ENCODE measurements at places on chromosomes 7 and 10.

DNA sequence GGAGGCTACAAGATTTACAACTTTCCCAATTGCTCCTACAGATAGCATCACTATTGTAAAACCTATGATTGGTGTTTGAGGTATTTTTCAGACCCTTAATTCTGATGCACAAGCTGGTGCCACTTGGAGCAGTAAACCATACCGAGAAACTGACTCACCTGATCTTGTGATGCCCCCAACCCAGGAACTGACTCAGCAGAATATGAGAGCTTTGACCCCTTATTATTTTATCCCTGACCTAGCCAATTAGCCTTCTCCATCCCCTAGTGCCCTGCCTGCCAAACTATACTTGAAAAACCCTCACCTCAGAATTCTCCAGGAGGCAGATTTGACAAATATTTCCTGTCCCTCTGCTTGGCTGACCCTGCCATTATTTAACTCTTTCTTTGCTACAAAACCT, 585.9 kb upstream of the GHITM start:
- DNase-seq, result no peak

DNA sequence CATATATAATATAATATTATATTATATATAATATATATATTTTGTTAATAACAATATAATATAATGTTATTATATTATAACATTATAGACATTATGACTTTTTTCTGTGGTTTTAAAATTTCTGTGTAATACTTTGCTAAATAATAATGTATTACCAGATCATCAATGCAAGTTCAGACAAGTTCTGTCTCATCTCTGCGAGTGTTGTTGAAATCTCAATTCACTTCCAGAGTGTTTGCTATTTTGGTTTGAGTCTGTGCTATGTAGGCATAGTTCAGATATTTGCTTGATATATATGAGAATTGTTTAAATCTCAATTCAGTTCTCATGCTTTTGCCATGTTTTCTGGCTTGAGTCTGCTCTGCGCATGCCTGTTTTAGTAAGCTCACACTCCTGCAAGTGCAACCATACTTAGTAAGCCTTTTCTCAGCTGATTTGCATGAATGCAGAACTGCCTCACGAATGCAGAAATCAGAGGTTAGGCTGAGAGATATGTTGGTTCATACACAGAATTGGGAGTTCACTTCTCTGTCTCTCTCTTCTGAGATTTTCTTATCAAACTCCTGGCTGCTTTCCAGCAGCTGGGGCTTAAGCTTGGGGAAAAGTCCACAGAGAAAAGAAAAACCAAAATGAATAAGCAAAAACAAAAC, 830.2 kb upstream of the SORCS1 start:
- DNase-seq, result no peak

DNA sequence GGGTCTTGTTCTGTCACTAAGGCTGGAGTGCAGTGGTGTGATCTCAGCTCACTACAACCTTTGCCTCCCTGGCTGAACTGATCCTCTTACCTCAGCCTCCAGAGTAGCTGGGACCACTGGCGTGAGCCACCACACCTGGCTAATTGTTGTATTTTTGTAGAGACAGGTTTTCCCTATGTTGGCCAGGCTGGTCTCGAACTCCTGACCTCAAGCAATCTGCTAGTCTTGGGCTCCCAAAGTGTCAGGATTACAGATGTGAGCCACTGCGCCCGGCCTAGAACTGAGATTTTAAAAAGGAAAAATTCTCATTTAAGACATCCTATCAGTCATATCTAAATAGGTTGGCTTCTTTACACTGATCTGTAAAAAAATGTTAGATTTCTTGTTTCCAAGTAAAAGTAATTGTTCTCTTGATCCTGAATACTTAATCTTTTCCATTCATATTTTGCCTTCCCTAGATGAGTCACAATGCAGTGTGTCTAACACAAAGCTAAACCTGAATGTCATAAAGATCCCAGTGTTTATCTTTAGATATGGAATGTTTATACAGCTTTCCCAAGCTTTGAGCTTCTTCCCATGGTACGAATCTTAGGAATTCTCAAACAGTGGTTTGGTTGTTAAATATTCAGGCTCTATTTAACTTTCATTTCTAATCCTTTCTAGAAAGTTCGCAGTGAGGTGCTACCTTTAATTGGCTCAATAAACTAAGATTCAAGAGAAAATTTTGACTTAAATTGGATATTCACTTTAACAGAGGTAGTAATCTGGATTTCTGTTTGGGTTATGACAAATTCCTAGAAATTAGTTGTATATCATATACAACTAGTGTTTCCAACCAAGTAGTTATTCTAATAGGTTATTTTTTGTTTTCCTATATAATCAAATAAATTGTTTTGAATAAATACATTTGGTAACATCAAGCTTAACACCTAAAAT, 12.1 kb upstream of the LAMB1 start:
- DNase-seq, result no peak

DNA sequence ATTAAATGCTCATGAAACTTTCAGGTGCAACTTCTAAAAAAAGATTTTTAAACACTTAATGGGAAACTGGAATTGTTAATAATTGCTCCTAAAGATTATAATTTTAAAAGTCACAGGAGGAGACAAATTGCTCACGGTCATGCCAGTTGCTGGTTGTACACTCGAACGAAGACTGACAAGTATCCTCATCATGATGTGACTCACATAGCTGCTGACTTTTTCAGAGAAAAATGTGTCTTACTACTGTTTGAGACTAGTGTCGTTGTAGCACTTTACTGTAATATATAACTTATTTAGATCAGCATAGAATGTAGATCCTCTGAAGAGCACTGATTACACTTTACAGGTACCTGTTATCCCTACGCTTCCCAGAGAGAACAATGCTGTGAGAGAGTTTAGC, 79.3 kb downstream of the ITGB8 start:
- no peak for DNase-seq

- DNase-seq, result no peak
Observed at GRCh38 chr10:70715853-70716795, 43.8 kb downstream of the ADAMTS14 start.

DNA sequence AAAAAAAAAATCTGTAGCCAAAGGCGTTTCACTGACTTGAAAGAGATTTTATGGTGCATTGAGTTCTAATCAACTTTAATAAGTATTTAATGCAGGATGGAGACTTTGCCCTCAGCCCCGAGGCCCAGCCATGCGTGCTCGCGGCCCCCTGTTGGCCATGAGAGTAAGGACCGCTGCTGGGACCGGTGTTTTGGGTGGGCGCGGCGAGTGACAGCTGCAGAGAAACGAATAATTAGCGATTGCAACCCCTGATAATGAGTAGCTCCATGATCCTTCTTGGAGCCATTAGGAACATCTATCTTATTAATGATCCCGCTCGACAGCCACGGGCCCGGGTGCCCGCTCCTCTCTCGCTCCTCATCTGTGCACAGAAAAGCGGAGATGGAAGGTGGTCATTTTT, 347.4 kb downstream of the RPS24 start:
- peak; percentile 71 for DNase-seq

- DNase-seq, result no peak
Observed at GRCh38 chr10:12501841-12502525, 152.6 kb downstream of the CAMK1D start.

DNA sequence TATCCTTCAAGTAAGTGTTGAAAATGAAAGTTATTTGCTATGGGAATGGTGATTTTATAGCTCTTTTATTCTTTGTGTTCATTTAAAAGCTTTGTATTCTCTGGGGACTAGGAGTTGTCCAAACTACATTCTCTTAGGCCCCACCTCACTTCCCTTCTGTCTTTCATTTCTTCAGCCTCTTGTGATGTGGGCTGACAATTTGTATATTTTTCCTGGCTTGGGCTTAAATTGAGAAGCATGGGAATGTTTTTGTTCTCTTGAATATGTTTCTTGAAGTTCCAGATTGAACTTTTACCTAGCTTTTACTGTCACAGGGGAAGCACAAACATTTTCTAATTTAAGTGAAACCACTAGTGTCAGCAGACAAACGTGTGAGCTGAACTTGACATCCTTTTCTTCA, 27.9 kb downstream of the BBS9 start:
- no peak for DNase-seq

- DNase-seq, result peak; percentile 23
Observed at GRCh38 chr10:114181971-114182370, 2.8 kb downstream of the TDRD1 start.

GRCh38 chr10:97196223-97197029, 10.7 kb upstream of the SLIT1 start:
- DNase-seq, result peak; percentile 85

DNA sequence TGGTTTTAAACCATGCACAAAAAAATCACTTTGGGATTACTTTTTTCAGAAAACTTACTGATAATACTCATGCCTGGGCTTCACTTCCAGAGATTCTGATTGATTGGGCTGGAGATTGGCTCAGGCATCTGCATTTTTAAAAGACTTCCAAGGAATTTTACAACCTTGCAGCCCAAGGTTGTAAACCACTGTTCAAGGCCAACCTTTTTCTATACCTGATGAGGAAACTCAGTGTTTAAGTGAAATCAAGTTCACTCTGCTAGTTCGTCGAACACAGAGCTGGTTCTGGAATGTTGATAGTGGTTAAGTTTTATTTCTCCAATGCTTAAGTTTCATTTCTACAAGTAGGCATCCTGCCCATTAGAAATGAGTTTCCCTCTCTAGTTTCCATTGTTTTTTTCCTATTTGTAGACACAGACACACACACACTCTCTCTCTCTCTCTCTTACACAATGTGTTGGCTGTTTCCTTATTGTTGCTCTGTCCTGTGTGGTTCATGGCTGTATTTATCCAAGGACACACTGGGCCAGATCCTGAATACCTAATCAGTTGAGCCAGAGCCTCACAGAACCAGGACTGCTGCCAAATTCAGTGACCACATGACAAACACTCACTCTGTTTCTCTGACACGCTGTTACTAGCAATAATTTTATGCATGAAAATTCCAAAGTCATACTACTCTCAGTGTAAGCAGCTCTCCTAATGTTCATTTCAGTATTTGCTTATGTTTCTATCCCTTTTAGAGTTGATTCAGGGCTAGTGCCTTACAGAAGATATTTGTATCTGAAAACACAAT, 3.7 kb upstream of the IFIT1B start:
- no peak for DNase-seq

DNA sequence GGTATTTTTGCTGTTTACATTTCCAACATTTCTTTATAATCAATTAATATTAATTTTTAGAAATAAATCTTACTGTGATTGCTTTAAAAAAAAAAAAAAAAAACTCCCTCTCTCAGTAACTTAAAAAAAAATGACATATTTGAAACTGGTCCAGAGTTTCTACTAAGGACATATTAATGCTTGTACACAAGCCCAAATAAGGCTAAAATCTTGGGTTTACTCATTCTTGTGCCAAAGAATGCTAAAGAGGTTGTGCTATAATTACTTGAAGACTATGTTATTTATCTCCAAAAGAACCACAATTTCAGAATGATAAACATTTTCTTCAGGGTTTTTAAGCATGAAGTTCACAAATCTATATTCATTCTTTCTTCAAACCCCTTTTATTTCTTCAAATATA, 39.4 kb upstream of the PHF14 start:
- DNase-seq, result no peak

DNA sequence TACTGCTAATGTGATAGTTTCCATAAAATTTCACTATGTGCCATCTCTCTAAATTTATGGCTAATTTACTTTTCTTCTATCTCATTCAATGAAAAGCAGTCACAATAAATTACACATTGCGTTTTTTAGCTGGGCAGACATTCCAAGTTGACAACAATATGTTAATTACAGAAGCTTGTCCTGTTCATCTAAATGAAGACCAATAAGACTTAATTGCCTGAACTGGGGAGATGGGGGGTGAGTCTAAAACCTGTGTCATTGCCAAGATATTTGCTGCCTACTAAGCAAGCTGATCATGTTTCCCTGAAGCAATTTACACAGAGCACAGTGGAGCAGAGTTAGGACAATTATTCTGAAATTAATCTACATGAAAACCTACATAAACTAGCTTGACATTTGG, 89.3 kb upstream of the ADRB1 start:
- no peak for DNase-seq

- DNase-seq, result no peak
Observed at GRCh38 chr10:96609510-96609909, 22.7 kb upstream of the TM9SF3 start.
